ENCODE measurements at places on chromosomes 12 and 14.

- DNase-seq: no peak
Measured at GRCh38 chr14:36514278-36515104, 5.5 kb downstream of the NKX2-1 start.

DNA sequence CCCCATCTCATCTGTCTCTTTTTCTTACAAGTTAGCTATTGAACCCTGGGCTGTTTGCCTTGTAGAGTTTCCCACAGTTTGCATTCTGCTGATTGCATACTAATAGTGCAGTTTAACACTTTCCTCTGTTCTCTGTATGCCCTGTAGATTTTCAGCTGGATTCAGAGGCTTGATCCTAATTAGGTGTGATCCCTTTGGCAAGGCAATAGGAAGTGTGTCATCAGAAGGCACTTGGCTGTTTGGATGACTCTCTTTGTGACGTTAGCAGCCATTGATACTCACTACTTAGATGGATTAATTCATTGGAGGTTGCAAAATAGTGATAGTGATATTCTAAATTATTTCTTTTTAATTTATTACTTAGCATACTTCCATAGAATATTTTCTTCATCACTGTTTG lies 33.6 kb downstream of the FUT8 start:
- no peak for DNase-seq

- peak; percentile 44 for DNase-seq
Measured at GRCh38 chr14:93655078-93655750, 133.1 kb downstream of the PRIMA1 start.

DNA sequence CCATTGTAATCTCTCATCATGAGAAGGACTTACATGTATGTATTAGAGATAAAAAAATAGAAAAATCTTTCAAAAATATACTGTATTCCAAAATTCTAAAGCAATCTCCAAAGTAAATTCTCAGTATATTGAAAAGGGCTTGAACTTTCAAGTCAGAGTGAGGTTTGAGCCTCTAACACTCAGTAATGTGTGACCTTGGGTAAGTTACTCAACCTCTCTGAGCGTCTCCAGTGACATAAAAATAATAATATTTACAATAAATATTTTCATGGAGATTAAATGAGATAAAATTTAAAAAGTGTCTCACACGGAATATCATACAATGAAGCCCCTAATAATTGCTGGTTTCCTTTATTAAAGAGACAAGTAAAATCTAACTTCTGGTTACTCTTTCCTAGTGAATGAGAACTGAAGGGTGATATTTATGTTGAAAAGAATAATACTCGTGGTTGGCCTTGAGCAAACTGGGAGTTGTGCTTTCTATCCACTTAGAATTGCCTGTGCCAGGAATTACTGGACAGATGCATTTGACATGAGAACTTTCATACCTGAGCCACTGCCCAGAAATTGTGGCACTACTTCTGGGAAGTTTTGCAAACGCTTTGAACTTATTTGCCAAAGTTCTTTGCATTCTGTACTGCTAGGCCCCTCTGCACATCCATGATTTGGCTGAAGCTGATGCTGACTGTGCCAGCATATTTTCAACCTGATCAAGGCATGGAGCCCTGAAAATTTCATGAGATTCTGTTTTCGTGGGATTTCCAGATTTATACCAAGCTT lies 933.7 kb downstream of the GALC start:
- no peak for DNase-seq

GRCh38 chr12:70543444-70543843 lies 93.8 kb downstream of the PTPRB start:
- DNase-seq: no peak

GRCh38 chr14:65231286-65231980 lies 129.1 kb upstream of the MAX start:
- no peak for DNase-seq

DNA sequence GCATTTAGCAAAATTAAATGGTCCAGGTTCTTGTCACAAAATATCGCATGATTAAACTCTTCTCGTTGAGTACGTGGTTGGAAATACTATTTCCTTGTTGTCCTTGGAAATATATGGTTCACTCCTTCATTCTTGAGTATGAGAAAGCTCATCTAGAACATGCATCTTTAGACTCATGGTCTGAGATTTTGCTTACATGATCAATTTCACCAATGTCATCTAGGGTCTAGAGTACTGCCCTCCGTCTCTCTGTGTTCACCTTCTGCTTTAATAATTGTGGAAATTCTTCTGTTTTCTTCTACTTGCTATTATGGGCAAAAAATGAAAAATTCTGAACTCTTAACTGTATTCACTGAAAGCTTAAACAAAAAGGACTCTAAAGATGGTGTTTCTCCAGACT lies 25.9 kb downstream of the MBIP start:
- no peak for DNase-seq

- no peak for DNase-seq
Measured at GRCh38 chr12:106634206-106634605, 51.4 kb downstream of the RFX4 start.

DNA sequence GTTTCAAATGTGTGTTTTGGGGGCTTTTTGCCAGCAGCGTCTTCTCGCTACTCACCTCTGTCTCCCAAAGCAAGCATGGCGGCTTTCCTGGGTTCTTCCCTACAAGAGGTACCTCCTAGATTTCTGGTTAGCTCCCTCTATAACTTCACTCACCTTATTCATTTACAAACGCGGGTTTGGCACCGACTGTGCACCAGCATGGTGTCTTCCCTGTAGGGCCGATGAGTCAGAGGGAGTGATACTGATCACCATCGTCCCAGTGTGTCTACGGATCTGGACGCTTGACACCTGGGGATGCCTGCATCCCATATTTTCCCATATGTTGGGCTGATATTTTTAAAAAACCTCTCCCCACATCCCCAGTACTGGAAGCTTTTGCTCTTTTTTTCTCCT lies 8.0 kb upstream of the SERPINA12 start:
- DNase-seq: no peak

GRCh38 chr12:119594772-119595445 lies 1.3 kb downstream of the TMEM233 start:
- DNase-seq: no peak

Data from activated CD4-positive, alpha-beta T cell treated with anti-CD3 and anti-CD28 coated beads, Interleukin-10, Interleukin-2, amounts not matched to agents 100 ng/mL and 50 ng/mL, durations not matched to agents 16 hours and 8 hours (primary cell).